ENCODE measurements at places on chromosomes 7 and 10.

DNA sequence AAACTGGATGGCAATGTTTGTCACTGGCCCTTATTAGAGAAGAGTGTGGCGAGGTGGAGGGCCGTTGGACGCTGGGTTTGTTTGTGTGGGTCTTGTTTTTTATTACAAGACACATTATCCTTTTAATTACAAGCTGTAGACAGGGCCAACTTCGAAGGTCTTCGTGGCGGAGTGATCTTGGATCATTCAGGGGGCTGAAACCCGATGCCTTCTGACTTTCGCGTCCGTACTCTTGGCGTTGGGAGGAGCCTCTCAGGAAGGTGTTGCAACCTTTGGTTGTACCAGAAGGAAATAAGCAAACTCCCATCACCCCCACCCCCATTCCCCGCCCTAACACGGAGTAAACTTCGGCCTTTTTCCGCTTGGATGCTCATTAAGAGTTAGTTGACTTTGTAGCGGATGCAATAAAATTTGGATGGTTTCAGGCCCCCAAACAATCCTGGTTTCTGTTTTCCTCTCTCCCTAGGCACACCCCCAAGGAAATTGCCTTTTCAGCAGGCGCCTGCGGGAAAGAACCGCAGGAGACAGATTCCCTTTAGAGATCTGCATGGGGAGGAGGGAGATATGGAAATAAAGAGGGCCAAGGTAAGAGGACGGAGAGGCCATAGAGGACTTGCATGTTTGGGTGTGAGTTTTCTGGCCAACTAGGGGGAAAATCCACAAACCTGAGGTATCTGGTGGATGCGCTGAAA lies 294.5 kb upstream of the NFE2L3 start:
- no peak for DNase-seq

GRCh38 chr10:46291817-46292572 lies 5.2 kb downstream of the ANTXRL start:
- no peak for DNase-seq

- DNase-seq: no peak
Observed at GRCh38 chr10:93968540-93968945, 25.2 kb upstream of the PLCE1 start.

DNA sequence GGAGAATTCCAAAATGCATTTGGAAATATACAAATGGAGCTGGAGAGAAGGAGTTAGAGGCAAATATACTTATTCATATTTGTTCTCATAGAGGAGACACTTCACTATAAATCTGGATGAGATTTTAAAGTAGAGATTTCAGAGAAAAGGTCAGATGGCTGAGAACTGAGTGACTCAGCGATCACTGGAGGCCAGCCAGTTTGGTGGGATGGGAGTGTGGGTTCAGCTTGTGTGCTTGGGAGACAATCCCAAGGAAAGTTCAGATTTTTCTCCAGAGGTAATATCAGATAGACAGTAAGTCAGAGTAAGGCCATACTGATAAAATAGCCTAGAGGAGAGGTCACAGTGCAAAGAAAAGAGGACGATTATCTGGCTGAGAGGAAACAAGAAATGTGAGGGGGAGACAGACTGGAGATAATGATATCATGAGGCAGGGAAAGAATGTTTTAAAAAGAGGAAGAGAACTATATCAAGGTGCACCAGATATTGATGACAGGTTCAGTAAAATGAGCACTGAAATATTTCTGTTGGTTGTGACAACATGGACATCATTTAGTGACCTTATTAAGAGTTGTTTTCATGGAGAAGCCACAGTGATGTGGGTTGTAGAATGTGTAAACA lies 67.0 kb downstream of the MDFIC start:
- no peak for DNase-seq

DNA sequence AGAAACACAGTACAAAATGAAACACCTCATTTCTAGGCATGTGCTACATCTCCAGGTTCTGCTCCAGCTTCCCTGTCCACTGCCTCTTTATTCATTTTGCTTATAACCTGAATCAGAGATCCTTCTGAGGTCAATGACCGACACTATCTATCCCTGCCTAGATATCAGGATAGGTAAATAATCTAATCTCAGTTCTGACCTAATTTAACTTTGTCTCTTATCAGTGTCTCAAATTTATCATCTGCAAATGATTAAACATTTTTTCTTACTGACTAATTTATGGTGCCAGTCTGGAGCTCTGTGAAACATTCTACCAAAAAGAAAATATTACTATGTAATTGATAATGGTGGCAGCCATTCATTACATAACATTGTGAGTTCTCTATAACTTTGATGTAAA lies 61.1 kb downstream of the SGCE start:
- no peak for DNase-seq

- DNase-seq: no peak
Observed at GRCh38 chr7:98323597-98324322, 42.3 kb downstream of the BRI3 start.

GRCh38 chr10:98417481-98417959 lies 2.5 kb upstream of the PYROXD2 start:
- no peak for DNase-seq

All from progenitor cell of endocrine pancreas (in vitro differentiated cells).